ENCODE measurements at places on chromosomes 1 and 21.

- DNase-seq, result no peak
Measured at GRCh38 chr1:51237351-51238033, 1.4 kb downstream of the RNF11 start.

DNA sequence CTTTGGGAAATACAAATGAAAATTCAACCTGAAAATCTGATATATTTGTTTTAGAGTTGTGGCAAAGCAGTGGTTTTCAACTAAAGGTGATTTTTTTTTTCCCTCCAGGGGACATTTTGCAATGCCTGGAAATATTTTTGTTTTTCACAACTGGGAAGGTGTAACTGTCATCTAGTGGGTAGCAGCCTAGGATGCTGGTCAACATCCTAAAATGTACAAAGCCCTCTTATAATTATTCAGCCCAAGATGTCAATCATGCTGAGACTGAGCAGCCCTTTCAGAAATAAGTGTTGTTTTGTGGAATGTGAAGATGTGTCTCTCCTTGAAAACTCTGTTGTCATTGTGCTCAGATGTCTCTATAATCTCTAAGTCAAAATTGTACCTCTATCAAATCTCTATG lies 95.2 kb upstream of the NCAM2 start:
- no peak for DNase-seq

DNA sequence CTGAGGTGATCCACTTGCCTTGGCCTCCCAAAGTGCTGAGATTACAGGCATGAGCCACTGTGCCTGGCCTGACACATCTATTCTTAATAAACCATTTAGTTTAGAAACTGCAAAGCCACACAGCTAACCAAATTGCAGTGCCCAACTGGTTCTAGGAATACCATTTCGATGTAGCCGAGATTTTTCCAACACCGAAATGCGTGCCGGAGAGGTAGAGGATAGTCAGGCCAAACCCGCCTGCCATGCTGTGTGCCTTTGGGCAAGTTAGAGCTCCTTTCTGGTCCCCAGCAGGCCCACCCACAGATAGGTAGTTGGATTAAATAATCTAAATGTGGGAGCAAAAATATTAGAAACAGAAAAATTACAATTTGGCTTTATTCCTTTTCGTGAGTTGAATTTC lies 254.4 kb downstream of the FOXD2 start:
- no peak for DNase-seq

- no peak for DNase-seq
Measured at GRCh38 chr1:231313661-231314060, 24.0 kb downstream of the EXOC8 start.

- no peak for DNase-seq
Measured at GRCh38 chr1:151986501-151987190, 7.0 kb downstream of the S100A10 start.

DNA sequence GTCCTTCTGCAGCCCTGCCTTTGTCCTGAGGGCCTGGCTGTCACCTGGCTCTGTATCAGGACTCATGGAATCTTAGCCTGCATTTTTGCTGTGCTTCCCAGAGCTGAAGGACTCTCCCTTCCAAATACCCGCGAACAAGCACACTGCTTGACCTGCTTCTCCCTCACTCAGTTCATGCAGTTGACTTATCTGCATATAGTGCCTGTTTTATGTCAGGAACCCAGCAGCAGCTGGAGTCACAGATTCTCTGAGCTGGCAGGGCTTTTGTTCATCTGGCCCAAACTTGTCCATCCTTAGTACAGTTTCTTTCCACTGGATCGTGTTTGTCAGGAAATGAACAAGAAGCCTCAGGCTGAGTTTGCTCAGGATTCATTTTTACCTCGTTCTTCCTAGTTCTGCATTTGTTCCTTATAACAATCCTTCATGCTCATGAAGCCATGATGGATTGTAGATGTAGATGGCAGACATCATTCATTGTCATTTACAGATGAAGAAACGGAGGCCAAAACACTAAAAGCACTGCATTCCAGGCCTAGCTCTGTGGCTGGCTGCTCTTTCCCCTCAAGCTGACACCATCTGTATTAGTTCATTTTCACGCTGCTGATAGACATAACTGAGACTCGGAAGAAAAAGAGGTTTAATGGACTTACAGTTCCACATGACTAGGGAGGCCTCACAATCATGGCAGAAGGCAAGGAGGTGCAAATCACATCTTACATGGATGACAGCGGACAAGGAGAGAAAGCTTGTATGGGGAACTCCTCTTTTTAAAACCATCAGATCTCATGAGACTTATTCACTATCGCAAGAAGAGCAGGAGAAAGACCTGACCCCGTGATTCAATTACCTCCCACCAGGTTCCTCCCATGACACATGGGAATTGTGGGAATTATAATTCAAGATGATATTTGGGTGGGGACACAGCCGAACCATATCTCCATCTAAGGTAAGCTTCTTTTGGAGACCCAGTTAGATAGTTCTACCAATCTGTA lies 150.9 kb downstream of the HIVEP3 start:
- no peak for DNase-seq

DNA sequence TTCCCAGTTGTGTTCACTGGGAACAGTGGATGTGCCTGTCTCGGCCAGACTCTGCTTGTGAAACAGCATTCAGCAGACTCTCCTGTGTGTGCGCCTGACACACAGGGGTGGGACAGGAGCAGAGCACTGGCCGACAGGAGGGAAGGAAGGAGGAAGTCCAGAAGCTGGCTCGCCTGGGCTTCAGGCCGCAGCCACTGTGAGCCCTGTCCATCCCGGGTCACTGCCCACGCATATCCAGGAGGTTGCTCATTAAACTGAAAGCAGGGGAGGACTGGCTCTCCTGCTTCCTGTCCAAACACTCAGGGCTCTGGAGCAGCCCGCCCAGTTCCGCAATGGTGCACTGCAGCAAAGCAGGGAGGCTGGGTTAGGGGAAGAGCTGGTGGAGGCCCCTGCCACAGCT lies 218.7 kb upstream of the VAMP3 start:
- peak; percentile 77 for DNase-seq

DNA sequence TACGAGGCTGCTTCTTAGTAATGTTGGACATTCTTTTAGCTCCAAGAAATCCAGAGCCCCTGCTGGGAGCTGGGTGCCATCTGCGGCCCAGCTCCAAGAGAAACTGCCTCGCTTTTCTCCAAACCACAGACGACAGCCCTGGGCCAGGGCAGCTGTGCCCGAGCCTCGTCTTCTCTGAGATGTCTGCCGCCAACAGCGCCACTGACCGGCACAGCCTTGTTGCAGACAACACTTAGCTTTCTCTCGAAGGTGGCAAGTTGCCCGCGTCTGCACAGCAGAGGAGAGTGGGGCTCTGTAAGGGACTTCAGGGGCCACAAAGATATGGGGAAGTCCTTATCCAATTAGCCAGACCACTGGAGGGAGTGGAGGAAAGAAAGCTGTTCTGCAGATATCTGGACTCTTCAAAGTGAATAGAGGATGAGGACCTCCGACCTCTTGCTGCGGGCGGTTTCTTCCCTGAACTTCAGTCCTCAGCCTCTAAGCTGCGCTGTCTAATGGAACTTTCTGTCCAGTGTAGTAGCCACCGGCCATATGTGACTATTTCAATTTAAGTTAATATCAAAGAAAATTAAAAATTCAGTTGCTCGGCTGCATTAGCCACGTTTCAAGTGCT lies 63.9 kb upstream of the DISP3 start:
- DNase-seq, result no peak

- DNase-seq, result no peak
Measured at GRCh38 chr1:116578581-116578980, 7.8 kb upstream of the CD58 start.

DNA sequence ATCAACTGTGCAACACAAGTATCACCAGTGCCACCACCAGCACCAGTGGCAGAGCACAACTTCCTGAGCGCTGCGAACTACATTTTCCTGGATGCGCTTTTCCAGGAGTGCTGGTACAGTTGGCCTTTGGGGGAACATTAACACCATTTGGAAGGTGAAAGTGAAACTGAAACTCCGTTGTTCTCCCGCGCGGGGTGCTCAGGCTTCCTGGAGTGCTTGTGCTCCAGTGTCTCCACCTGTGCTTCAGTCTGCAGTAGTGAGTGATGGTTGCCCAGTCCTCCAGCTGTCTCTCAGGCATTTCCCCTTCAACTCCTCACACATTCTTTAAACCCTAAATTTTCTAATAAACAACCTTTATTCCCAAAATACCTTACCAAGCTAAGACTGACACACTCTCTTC lies 187.8 kb downstream of the LRRIQ3 start:
- peak; percentile 29 for DNase-seq

DNA sequence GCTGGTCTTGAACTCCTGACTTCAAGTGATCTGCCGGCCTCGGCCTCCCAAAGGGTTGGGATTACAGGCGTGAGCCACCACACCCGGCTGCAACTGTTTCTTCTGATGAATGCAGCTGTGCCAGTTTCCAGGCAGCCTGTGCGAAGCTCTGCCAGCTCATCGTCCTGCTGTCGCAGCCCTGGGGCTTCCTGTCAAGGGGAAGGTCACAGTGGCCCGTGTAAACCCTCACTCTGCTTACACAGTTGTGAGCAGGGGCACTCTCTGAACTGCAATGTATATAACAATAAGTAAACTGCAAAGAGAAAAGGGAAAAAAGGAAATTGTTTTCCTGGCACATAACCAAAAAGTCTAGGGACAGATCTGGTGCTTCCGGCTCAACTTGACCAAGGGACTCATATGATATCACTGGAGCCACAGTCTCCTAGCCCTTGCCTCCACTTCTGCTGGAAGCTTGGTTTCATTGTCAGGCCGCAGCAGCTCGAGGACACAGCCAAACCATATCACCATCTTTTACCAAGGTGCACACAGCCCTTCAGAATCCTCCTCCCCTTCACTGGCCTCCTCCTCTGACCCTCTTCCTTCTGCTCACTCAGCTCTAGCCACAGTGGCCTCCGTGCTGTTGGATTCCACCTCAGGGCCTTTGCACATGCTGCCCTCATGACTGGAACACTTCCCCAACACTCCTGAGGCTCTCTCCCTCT lies 22.8 kb upstream of the LBR start:
- peak; percentile 67 for DNase-seq

DNA sequence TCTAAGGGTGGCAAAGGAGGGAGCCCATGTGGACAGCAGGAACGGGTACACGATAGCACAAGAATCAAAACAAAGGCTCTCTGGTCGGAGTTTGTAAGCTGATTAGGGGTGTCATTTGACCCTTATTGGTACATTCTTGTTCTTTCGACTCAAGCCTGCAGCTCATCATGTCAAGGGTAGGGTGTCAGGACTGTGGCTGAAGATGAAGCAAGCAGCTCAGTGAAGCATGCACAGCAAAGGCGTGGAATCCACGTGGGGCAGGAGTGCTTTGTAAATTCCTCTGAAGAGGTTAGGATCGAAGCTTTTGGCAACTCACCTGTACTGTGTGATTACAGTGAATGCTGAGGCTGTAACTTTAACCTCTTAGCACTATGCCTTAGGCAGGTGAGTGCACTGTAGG lies 4.7 kb upstream of the ABCB10 start:
- no peak for DNase-seq

DNA sequence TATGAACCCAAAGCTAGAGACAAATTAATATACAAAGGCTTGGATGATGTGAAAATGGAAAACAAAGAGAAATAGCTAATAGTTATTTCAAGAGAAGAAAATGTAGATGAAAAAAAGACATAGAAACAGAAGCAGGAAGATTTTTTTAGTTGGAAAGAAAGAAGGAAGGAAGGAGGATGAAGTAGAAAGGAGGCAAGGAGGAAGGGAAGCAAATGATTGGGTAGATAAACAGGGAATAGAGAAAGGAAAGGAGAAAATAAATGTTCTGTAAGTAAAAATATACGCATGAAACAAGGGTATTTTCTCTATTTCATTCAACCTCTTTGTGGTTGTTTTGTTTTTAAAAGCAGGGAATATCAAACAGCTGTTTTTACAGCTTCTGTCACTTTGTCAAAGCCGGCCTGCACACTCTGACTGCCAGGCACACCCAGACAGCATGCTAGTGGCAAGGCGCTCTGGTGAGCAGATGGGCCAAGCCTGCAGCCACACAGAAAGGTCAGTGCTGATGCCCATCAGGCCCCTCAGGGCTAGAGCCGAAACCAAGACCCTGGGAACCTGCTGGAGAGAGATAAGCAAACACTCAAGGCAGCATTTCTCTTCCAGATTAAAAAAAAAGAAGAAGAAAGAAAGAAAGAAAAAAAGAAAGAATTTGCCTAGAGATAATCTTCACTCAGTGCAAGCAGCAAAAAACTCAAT lies 72.9 kb upstream of the CTTNBP2NL start:
- DNase-seq, result no peak

DNA sequence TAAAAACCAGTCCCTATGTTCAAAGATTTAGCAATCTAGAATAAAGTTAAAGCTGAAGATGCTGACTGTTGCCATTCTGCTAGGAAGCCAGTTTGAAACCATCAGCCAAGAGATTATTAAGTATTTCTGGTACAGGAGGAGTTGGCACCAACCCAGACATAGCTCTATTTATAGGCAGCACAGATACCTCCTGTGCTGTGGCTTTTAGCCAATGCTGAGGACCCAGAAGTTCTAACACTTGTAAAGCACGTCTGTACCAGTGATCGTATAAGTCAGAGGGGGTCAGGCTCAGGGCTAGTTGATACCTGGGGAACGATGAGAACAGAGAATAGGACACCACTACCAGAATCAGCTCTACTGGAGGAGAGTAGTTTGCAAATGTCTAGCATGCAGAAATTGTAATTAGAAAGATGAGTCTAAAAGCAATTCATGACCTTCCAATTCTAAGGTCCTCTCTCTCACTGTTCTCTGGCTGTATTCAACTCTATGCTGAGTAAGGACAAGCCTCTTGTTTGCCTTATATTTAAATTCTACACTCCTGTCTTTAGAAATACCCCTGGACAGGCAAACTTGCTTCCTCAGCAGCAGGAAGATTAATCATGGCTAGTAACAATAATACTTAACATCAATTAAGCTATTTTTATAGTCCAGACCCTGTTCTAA lies 96.8 kb upstream of the PALMD start:
- no peak for DNase-seq

GRCh38 chr21:42799948-42800347 lies 79.4 kb downstream of the WDR4 start:
- DNase-seq, result no peak

DNA sequence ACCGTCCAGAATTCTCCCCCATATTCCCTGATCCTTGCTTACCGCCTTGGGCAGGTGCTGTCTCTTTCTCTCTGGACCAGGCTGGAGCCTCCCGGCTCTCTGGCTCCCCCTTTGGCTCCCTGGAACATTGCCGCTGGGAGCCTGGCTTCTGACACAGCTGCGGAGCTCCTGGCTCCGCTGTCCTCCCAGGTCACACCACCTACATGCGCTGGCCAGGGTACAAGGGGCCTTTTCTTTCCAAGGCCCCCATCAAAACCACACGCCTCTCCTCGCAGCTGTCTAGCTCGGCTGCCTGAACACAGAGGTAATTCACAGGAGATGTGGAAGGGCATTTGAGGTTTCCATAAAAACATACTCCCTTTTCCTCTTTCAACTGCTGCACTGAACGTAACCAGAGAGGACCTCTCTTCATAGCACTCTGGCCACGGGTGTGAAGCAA lies 7.5 kb upstream of the ZNF648 start:
- DNase-seq, result no peak

Data from posterior vena cava (tissue), 2 donors.